Stimulated activated CD8-positive, alpha-beta memory T cell treated with anti-CD3 and anti-CD28 coated beads, Interleukin-7, amount 100 ng/mL, for 4 hours (primary cell): ENCODE measurements at places on chromosomes 5 and 9.

GRCh38 chr9:85443190-85443598 lies 298.6 kb downstream of the AGTPBP1 start:
- no peak for DNase-seq

DNA sequence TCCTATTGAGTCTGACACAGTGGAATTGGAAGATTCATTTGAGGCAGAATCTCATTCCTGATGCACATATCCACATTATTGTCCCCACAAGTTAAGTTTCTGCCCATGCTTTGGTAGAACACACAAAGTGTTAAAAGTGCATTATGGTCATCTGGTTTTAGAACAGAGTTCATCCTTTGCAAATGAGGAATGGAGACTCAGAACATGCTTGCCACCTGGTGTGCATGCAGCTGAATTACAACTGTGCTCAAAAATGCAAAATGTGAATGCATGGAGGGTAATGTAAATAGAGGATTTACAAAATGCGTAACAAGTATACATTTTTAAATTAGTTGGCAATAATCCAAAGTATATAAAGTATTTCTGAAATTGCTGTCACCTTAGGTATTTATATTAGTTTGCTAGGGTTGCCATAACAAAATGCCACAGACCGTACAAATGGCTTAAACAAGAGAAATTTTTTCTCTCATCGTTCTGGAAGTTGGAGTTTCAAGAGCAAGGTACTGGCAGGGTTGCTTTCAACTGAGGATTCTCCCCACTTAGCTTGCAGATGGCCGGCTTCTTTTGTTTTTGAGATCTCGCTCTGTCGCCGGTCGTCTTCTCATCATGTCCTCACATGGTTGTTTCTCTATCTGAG lies 671.1 kb downstream of the TAF11L14 start:
- no peak for DNase-seq

DNA sequence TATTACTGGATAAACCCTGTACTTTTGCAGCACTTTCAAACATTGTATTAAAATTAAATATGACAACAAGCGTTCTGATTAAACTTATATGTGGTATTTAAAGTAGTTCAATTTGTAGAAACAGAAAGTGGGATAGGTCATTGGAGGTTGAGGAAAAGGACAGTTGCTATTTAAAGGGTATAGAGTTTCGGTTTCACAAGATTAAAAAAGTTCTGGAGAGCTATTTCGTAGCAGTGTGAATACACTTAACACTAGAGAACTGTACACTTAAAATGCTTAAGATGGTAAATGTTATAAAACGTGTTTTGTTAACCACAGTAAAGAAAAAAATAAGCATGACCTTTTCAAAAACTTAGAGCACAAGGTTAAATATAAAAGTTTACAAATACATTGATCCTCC lies 382.1 kb downstream of the BRINP1 start:
- no peak for DNase-seq

GRCh38 chr9:132670457-132671391 lies at the start of gene GTF3C4:
TSS of gene GTF3C4 (plus strand) at chr9:132670464. CDS start at chr9:132670599, 135 bp downstream.
- DNase-seq: peak; percentile 79

DNA sequence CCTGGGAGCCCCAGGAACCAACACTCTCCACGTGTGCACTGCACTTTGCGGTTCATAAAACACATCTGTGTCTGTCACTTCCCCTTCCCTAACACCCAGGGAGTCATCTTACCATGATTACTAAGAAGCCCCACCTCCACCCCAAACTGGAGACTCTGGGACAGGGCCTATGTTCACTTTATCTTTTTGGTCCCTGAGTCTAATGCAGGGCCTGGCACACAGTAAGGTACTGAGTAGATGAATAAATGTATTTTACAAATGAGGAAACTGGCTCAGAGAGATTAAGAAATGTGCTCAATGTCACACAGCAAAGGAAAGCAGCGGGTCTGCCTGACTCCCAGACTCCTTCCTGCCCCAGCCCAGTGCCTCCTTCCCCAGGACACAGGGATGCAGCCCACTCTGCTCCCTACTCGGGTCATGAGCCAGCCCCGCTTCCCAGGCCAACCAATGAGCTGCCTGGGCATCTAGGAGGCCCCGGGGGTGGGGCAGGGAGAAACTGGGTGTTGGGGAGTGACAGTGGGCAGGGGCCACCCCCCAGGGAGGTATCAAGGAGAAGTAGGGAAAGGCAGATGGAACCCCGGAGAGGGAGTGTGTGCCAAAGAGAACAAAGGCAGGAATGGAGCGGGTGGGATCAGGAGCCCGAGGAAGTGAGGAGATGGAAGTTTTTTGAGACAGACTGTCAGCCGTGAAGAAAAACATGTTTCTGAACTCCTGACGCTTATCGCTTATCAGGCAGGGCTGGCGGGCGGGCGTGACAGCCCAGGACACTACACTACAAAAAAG lies 30.5 kb downstream of the SHB start:
- DNase-seq: no peak

DNA sequence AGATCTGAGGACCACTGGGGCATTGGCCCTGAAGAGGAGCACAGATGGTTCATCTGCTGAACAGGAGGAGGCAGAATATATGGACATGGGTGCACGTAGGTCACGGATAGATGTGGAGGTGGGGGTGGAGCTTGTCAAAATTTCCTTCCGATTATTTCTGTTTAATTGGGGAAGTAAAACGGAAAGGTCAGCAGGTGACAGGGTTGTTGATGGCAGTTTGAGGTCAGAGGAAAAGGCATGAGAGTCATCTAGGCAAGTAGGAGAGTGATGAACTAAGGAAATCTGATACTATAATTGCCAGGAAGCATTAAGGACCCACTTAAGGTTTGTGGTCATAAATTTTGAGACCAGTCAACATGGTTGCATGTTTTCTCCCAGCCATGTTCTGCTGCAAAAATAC lies 8.4 kb upstream of the FAM81B start:
- no peak for DNase-seq

DNA sequence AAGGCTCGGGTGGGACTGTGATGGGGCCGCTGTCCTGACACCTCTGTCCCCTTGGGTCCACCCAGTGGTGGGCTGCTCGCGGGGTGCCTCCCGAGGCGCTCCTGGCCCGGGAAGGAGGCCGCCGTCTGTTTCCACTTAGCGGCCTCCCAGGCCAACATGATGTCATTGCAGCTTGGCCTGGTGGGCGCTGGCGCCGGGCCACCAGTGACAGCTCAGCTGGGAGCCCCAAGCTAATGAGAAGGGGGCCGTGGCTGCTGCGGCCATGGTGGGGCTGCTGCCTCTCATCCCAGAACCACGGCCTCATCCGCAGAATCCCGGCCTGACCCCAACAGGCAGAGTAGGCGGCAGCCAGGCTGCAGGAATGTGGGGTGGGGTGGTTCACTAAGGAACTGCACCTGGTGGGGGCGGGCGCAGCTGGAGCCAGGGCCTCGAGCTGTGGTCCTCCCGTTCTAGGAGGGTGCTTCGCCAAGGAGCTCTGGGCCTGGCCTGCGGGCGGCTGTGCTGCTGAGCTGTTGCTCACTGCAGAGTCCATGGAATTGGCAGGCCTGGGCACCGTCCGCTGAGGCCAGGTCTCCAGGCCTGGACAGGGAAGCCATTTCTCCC lies 123.5 kb upstream of the COL5A1 start:
- DNase-seq: no peak

GRCh38 chr9:84170521-84171141 lies 169.9 kb downstream of the SLC28A3 start:
- DNase-seq: no peak
